GM12878 (cell line): ENCODE measurements at places on chromosomes 1 and 21. TPM values are rescaled to one million over a fixed set of nuclear protein-coding genes. Genes with fewer than 3 reads are reported as not detected.
A peak's percentile ranks its signal among the peaks of the same experiment; 100 is the strongest.

Gene HMCN1
- total RNA-seq: 0.03 TPM in 1 of 2 replicates, not detected in the other

DNA sequence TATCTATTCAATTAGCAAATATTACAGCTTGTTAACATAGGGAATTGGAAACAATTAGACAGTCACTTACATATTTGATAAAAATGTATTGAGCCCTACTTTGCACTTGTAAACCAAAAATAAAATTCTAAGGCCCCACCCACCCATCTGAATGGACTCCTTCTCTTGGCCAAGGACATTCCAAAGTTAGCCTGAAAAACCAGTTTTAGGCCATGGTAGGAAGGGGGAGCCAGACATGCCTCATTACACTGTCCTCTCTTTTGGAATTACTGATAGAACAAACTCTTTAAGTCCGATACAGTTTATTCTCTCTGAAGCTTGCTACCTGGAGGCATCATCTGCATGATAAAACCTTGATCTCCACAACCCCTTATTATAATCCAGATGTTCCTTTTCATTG lies 28.0 kb upstream of the TSPAN2 start:
- H3K4me1 ChIP-seq: no peaks in the 10 kb centered on the region
- no peak overlapping the region for H3K4me3 ChIP-seq
- no peaks in the 10 kb centered on the region for H3K27me3 ChIP-seq
- no peaks in the 10 kb centered on the region for H3K36me3 ChIP-seq
- DNase-seq: no peak

GRCh38 chr1:20603504-20604464 lies 14.9 kb downstream of the CDA start:
- no peak overlapping the region for H3K27ac ChIP-seq
- no peaks in the 10 kb centered on the region for H3K4me1 ChIP-seq
- no peaks in the 10 kb centered on the region for H3K27me3 ChIP-seq

GRCh38 chr1:73327180-73327793 lies 870.7 kb downstream of the LRRIQ3 start:
- H3K36me3 ChIP-seq: no peaks in the 10 kb centered on the region
- H3K4me1 ChIP-seq: no peaks in the 10 kb centered on the region
- no peak overlapping the region for H3K27ac ChIP-seq
- no peak overlapping the region for H3K4me3 ChIP-seq
- DNase-seq: no peak

- no peak for DNase-seq
- no peak overlapping the region for H3K27ac ChIP-seq
- H3K27me3 ChIP-seq: no peaks in the 10 kb centered on the region
- no peak overlapping the region for H3K4me3 ChIP-seq
Observed at GRCh38 chr1:44275991-44276405, 62.7 kb downstream of the DMAP1 start.

Gene PLA2G4A
- 1.1 TPM in 2 replicates for total RNA-seq

Gene DEPDC1
- 16.8 and 16.9 TPM in 2 replicates for total RNA-seq

DNA sequence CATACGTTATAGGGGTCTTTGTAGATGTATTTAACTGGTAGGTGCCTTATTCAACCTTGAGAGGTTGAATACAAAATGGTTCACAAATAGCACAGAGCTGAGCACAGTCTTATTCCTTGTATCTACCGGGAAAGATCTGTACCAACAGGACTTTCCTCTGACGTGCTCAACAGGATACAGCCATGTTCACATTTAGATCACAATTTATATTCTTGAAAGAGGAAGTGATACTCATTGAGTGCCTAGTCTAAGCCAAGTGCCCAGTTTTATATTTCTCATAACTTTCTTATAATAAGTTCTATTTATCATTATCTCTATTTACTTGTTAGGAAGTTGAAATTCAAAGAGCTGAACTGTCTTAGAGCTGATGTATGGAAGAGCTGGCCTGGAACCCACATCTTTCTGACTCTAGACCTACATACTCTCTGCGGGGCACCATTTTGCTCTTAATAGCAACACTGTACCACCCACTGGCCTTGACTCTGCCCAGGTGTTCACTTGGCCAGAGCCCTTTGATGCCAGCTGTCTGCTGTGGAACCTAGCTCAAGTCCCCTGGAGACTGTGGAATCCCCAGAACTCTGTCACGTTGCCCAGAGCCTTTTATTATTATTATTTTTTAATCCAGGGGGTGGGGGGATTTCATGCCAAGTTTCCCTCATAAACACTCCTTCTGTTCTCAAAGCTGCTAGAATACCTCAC lies 156.2 kb downstream of the TPR start:
- no peaks in the 10 kb centered on the region for H3K27me3 ChIP-seq
- H3K4me3 ChIP-seq: no peak overlapping the region
- no peaks in the 10 kb centered on the region for H3K36me3 ChIP-seq
- H3K4me1 ChIP-seq: no peaks in the 10 kb centered on the region

Gene PTGFR
- total RNA-seq: not detected in 2 replicates

Gene CCDC24
- total RNA-seq: 2.2 and 3.1 TPM in 2 replicates

Gene ACTA1
- not detected in 2 replicates for total RNA-seq

GRCh38 chr1:41241749-41242341 lies at the start of gene SCMH1:
Gene SCMH1 (minus strand): TSS chr1:41242306. CDS start chr1:41186133, 56,173 bp downstream.
- peak within 1 kb of the TSS; percentile 74 for H3K4me3 ChIP-seq
- no peak for DNase-seq
- no peaks in the 10 kb centered on the region for H3K27me3 ChIP-seq
- H3K36me3 ChIP-seq: no peaks in the 10 kb centered on the region
- peaks cover 17% of the 10 kb centered on the region for H3K4me1 ChIP-seq

- no peaks in the 10 kb centered on the region for H3K27me3 ChIP-seq
- H3K4me1 ChIP-seq: no peaks in the 10 kb centered on the region
- no peak overlapping the region for H3K27ac ChIP-seq
- H3K36me3 ChIP-seq: peaks cover 15% of the 10 kb centered on the region
- no peak for DNase-seq
Observed at GRCh38 chr1:37958690-37959089, 11.8 kb upstream of the INPP5B start.

GRCh38 chr1:12208764-12209494 lies 20.9 kb upstream of the VPS13D start:
- DNase-seq: no peak
- H3K27me3 ChIP-seq: no peaks in the 10 kb centered on the region
- no peak overlapping the region for H3K27ac ChIP-seq
- H3K4me1 ChIP-seq: peaks cover 33% of the 10 kb centered on the region
- H3K36me3 ChIP-seq: peaks cover 11% of the 10 kb centered on the region
- no peak overlapping the region for H3K4me3 ChIP-seq

DNA sequence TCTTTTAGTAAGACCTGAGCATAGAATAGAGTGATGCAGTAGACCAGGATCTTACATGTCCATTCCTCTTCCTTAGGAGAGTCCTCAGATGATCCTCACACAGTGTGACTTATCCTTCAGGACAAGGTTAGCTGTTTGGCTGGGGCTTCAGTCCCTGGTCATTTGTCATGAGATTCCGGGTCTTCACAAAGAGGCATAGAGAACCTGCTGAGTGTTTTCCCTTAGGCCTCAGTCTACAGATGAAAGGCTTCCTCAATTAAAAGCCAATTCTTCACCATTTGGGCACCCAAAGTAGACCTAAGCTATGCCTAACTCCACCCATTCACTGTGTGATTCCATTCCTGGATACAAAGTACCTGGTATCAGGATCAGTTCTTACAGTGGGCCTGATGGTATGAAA lies 329.8 kb upstream of the RUNX1 start:
- DNase-seq: no peak
- H3K27me3 ChIP-seq: no peaks in the 10 kb centered on the region; the same call in 1 of the 2 replicates
- no peaks in the 10 kb centered on the region for H3K4me1 ChIP-seq
- H3K27ac ChIP-seq: no peak overlapping the region

- H3K27ac ChIP-seq: peak overlapping the region; percentile 54
- DNase-seq: no peak
- H3K36me3 ChIP-seq: no peaks in the 10 kb centered on the region
- H3K4me3 ChIP-seq: no peak overlapping the region
- H3K4me1 ChIP-seq: peaks cover 14% of the 10 kb centered on the region
Observed at GRCh38 chr1:64171246-64171645, 32.2 kb upstream of the UBE2U start.
